Activated CD4-positive, alpha-beta T cell treated with anti-CD3 and anti-CD28 coated beads, Interleukin-2, amount 10 ng/mL, durations not matched to agents 7 days and 5 days (primary cell): ENCODE measurements at places on chromosomes 6 and 20. TPM values are rescaled to one million over a fixed set of nuclear protein-coding genes. Genes with fewer than 3 reads are reported as not detected.

PLA2G7 gene
- total RNA-seq = not detected

FKBP1C gene
- total RNA-seq = 0.92 TPM

LSM2 gene
- 109 TPM for total RNA-seq

ZNF451 gene
- 66.6 TPM for total RNA-seq

LRRN4 gene
- total RNA-seq = not detected

CCR6 gene
- total RNA-seq = 6.7 TPM

PTPRT gene
- total RNA-seq = not detected

- no peak for DNase-seq
- H3K27me3 ChIP-seq = no peaks in the 10 kb centered on the region
- peaks cover 22% of the 10 kb centered on the region for H3K4me1 ChIP-seq
- no peak overlapping the region for H3K27ac ChIP-seq
- no peaks in the 10 kb centered on the region for H3K36me3 ChIP-seq
These were observed 76.8 kb downstream of the TCP11 start for GRCh38 chr6:35064290-35064689.

GRCh38 chr20:10367943-10368701 lies 65.9 kb downstream of the MKKS start:
- H3K27me3 ChIP-seq = peaks cover 34% of the 10 kb centered on the region
- H3K4me1 ChIP-seq = no peaks in the 10 kb centered on the region
- no peak overlapping the region for H3K27ac ChIP-seq

DNA sequence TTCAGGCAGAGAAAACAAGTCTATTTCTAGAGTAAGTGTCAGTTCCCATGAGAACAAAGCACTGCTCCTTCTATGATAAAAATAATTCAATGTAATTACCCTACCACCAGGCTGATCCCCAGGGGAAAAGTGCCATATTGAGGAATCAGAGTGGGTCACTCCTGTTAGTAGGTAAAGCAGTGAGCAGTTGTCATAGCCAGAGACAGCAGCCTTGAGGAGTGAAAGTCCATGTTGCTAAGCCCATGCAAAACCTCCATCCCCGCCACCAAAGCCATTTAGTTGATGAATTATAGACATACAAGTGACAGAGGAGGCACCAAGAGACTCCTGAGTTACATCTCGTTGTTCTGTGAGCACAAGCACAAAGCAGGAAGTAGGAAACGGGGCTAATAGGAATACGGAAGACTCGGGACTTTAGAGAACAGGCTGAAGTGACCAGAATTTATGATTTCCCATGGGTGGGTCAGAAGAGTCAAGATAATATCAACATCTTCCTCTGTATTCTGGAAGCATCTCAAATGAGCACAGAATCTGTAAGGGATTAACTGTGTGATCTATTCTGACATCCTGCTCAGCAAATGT lies 197.9 kb downstream of the MAFB start:
- H3K36me3 ChIP-seq = no peaks in the 10 kb centered on the region
- DNase-seq = no peak
- no peak overlapping the region for H3K27ac ChIP-seq
- H3K4me1 ChIP-seq = no peaks in the 10 kb centered on the region

GRCh38 chr20:34983995-34984735 lies 28.5 kb downstream of the MYH7B start:
- H3K36me3 ChIP-seq = no peaks in the 10 kb centered on the region
- DNase-seq = no peak
- H3K27me3 ChIP-seq = peaks cover 11% of the 10 kb centered on the region
- H3K4me1 ChIP-seq = no peaks in the 10 kb centered on the region
- no peak overlapping the region for H3K27ac ChIP-seq
- no peak overlapping the region for H3K4me3 ChIP-seq
